ENCODE measurements at places on chromosomes 1 and 21.

- no peak for DNase-seq
These were observed 8.1 kb upstream of the PSRC1 start for GRCh38 chr1:109290998-109291397.

- peak; percentile 23 for DNase-seq
These were observed 100.7 kb downstream of the BARHL2 start for GRCh38 chr1:90616395-90616794.

- DNase-seq: no peak
These were observed 23.7 kb downstream of the VANGL1 start for GRCh38 chr1:115665319-115666096.

GRCh38 chr1:202710070-202711045 is at the start of gene SYT2:
Gene SYT2, minus strand, starts transcription at chr1:202710454. Its CDS starts 104,682 bp downstream, at chr1:202605772.
- DNase-seq: peak; percentile 24

DNA sequence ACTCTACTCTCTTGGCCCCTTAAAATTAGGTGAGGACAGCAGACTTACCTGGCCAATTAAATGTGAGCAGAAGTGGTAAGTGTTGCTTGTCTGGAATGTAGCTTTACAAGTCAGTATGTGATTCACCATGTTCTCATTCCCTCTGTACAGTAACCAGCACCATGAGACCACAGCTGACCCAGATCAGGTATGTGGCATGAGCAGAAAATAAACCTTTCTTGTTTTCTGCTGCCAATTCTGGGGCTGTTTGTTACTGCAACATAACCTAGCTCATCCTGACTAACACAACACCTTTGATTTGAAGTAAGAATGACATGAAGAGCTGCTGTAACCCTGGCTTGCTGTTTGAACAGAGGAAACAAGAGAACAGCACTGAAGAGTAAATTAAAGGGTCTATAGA is 24.9 kb downstream of the ITPKB start:
- no peak for DNase-seq

- no peak for DNase-seq
These were observed 46.5 kb downstream of the HLX start for GRCh38 chr1:220925707-220926106.

DNA sequence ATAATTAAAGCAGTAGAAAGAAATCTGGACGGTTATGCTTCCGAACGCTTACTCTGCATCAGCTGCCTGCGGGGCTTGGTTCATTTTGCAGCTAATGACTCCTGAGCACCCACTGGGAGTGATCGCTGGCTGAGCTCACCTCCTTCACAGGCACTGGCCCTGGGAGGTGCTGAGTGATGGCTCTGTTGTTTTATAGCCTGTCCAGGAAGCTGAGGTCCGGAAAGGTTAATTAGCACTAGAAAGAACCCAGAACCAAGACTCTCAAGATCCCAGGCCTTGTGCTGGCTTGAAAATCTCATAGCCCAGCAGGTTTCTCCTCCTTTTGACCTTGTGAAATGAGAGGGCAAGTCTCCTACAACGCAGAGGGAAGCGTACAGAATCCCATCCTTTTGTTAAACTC is 226.2 kb downstream of the AJAP1 start:
- no peak for DNase-seq

- DNase-seq: peak; percentile 78
These were observed 11.4 kb upstream of the RGS16 start for GRCh38 chr1:182615468-182616129.

DNA sequence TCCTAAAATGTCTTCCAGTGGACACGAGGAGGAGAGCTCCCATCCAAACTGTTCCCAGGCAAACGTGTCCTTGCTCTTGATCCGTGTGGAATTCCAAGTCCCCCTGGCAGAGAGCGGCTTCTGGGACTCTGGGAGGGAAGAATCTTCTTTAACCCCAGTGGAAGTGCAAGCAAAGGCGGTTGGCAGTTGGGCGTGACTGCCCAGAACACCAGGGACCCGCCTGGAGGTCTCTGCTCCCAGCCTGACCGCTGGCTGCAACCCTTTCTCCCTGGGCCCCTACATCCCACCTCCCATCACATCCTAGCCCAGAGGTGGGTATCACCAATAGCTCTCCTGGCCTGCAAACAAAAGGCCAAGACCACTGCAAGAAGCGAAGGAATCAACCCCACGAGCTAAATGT is 17.8 kb downstream of the CASZ1 start:
- no peak for DNase-seq

GRCh38 chr1:55071477-55071876 is 32.1 kb downstream of the PCSK9 start:
- DNase-seq: peak; percentile 19

GRCh38 chr1:12400027-12400693 is 170.3 kb downstream of the VPS13D start:
- no peak for DNase-seq

DNA sequence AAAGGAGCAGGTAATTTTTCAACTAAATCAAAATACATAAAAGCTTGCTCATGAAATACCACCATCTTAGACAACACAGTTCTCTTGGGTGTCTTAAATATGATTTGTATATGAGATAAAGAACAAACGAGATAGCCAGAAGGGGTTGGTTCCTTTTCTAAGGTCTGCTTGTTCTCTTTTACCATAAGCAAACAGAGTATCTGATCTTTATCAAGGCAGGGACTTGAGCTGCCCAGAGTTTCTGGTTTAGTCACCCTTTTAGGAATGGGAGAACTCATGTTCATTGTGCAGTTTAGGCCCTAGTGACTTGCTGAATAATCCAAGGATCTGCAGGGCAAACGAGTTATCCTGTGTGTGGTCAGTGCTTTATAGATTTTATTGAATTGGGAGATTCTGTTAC is 3.0 kb upstream of the SUCO start:
- DNase-seq: no peak

DNA sequence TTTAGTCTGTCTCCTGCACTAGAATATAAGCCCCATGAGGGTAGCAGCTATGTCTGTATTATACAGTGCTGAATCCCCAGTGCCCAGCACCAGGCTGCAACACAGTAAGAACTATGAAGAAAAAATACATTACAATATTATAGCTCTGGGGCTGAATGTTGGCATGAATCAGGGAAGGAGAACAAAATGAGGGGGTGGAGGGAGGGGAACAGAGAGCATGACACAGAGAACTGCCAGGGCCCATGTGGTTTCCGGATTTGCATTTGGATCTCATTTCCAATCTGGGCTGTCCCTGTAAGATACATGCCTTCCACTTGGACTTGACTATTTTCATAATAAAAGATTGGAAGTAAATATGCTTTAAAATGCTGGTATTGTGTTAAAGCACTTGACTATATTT is 35.8 kb downstream of the C1orf198 start:
- no peak for DNase-seq

DNA sequence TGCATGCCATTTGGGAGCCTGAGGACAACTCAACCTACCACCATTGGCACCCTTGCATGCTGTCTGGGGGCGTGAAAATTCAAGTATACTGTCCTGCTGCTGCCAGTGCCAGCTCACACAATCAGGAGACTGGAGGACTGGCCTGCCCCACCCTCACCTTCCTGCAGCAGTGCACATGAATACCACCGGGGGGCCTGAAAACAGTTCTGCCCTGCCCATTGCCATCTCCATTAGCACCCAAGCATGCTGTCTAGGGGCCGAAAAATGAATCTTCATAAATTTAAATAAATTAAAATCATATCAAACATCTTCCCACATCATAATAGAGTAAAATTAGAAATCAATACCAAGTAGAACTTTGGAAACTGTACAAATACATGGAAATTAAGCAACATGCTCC is 322.1 kb upstream of the TMPRSS15 start:
- peak; percentile 2 for DNase-seq

DNA sequence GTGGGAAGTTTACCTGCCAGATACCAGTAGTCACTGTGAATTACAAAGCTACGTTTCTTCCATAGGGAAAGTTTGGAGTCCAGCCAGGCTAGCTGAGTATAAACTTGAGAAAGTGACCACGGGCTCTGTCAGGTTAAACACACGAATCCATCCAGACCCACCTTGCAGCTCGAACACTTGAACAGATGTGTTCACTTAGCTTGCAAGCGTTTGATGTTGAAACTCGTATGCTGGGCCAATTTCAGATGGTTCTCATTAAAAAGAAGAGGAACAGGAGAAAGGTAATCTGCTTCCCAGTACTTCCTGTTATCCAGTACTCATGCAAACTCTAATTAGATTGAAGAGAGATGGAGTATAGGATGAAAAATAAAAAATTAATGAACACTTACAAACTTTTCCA is 636.4 kb downstream of the SMYD3 start:
- no peak for DNase-seq

GRCh38 chr1:213324859-213325258 is 273.8 kb downstream of the RPS6KC1 start:
- DNase-seq: no peak

DNA sequence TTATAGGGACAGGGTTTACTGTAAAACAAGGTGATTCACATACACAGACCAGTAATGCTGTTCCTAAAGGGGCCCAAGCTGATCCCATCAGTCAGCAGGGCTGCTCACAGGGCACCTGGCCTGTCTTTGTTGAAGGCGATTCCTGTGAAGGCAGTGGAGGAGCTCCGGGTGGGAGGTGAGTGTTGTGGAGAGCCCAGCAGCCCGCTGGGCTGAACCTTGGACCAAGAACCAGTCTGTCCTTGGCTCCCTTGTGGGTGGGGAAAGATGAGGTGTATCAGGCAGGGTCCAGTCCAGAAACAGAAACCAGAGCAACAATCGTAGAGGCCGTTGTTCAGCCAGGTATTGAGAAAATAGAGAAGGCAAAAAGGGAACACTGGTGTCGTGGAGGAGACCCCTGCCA is 12.5 kb downstream of the PDXK start:
- no peak for DNase-seq

DNA sequence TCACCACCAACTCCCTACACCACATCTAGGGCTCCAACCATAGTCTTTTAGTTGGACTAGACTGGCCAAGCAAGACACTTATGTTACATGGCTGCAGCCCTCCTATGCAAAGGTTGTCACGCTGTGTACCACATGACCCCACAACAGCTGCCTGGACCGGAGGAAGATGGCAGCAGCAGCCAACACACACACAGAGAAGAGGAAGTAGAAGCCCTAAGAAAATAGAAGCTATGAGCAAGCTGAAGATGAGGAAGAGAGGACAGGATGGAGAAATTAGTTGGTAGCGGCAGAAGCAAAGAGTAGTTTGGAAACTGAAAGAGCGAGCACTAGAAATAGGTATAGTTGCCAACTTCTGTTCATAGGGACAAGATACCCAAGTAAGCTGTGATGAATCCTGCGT is 60.8 kb upstream of the RALGPS2 start:
- DNase-seq: no peak

DNA sequence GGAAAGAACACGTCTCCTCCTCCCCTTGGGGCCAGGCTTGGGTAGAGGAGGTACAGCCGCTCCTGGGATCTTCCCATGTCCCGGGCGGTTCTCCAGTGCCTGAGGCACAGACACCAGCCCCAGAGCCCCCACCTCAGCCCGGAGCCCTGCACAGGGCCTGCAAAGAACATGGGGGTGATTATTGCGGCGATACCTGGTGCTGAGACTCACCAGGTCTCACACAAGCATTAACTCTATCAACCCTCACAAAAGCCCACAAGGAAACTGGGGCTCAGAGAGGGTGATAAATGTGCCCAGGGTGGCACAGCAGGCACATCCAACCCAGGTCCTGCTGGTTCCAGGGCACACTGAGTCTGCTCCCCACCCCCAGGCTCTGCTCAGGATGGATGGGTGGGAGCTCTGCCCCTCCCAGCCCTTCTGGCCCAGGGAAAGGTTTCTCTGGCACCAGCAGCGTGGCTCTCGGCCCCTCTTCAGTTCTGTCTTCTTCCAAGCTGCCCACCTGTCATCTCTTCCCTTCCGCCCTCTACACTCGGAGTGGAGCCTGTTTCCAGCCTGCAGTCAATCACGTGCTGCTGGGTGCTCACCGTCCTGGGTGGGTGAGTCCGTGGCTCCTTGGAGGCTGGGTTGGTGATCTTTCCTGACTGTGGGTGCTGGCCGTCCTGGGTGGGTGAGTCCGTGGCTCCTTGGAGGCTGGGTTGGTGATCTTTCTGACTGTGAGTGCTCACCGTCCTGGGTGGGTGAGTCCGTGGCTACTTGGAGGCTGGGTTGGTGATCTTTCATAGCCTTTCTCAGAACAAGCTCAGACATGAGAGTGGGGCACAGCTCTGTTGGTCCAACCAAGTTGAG is 53.6 kb upstream of the AJAP1 start:
- DNase-seq: no peak

DNA sequence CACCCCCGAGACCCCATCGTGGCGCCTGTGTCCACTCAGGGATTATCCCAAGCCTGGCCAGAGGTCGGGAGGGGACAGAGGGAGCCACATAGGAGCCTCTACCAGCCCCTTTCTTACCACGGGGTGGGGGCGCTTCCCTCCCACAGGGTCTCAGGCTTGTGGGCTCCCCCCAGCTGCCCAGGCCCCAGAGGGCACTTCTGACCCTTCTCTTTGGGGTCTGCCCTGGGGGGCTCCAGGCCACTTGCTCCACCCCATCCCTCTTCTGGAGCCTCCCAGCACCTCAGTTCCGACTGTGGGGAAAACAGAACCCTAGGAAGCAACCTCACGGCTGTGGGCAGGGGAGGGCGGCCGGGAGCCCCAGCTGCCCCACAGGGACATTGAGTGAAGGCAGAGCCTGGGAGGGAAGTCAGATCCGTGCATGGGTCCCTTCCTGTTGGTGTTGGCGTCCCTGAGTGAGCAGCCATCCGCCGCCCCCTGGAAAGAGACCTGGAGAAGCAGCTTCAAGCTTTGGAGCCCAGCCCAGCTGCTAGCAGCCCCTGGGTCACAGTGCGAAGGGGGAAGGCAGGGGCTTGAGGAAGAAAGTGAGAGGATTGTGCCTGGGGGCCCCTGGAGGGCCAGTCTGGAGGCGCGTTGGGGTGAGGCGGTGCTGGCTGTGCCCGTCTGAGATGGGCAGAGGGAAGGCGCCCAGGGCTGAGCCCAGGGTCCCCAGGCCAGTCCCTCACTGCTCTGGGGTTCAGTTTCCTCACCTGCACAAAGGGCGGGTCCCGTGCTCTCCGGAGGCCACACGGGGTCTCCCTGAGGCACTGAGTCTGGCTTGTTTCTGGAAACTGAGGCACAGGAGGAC is 22.1 kb downstream of the RRP1 start:
- no peak for DNase-seq

GRCh38 chr1:184276416-184276815 is 110.4 kb upstream of the C1orf21 start:
- no peak for DNase-seq

GRCh38 chr1:5983361-5984103 is 8.7 kb downstream of the NPHP4 start:
- DNase-seq: no peak

GRCh38 chr1:16882986-16883385 is 12.8 kb upstream of the RNU1-2 start:
- no peak for DNase-seq
